ENCODE measurements at places on chromosomes 6 and 20.

GRCh38 chr6:125597411-125598253 lies 151.8 kb upstream of the HEY2 start:
- no peak for DNase-seq

DNA sequence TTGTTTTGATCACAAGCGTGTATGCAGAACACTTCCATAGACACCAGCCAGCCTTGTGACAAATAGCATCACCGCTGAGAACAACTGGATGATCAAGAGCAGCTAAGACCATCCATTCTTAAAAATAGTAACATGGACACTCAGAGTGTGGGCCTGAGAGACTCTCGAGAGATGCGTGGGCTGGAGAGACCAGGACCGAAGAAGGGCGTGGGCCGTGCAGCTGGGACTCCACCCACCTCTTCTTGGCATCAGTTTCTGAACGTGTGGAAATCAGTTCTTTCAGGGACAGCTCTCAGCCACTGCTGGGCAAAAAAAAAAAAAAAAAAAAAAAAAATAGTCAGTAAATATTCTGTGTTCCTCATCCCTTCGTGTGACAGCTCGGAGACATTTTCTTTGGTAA lies 314.5 kb upstream of the CDH4 start:
- no peak for DNase-seq

DNA sequence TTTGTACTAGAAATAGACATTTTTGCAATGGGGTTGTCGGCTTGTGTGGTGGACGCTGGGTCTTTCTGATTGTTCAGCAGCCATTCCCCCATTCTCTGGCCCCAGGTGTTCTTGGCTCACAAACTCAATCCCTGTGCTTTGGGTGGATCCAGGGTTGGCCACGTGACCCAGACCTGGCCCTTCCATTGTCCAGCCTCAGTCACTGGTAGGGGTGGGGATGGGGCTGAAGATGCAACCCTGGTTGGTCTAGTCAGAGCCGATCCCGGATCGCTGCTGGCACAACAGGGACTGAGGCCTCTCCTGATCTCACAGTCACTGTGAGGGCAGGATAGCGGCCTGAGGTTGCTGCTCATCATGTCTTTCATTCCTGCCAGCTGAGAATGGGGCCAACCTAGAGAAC lies 365.3 kb upstream of the SULF2 start:
- no peak for DNase-seq

DNA sequence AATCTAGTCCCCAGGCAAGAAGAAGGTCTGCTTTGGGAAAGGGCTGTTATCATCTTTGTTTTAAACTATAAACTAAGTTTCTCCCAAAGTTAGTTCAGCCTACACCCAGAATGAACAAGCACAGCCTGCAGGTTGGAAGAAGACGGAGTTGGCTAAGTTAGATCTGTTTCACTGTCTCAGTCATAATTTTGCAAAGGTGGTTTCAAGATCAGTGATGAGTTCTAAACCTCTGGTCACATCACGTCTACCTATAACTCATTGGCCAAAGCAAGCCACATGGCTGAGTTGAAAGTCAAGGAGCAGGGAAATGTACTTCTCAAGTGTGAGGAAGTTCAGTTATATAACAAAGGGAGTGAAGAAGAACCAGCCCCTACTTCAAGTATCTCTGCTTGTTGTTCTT lies 50.5 kb upstream of the ECI2 start:
- DNase-seq: no peak

DNA sequence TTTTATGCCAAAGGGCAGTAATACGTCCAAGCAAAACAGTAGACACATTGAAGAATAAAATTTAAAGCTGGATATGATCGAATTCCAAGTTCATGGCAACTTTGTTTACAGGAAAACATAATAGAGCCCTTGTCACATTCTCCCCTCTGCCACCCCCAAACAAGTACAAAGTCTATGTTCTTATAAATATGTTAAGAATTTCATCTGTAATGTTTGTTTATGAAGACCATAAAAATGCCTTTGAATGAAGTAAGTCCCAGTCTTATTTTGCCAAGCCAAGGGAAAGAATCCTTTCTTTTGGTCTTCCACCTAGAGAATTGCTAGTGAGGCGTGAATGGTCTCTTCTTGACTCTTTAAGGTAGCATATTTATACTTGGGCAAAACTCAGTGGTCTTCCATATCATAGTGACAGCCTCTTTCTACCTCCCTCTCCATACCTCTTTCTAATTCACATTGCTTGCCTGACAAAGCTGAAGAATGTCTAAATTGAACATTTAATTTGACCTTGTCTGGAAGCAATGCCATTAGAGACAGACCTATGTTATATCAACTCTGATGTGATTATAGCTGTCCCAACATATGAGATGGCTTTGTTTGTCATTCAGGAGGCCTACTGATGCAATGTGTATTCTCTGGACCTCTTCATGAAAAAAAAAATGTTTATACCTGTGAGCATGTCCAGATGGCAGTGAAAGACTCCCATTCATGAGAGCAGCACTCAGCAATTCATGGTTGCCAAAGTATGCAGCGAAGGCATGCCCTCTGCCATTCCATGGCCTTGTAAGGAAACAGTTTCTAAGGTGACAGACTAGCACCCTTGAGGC lies 70.6 kb upstream of the CCN2 start:
- no peak for DNase-seq

DNA sequence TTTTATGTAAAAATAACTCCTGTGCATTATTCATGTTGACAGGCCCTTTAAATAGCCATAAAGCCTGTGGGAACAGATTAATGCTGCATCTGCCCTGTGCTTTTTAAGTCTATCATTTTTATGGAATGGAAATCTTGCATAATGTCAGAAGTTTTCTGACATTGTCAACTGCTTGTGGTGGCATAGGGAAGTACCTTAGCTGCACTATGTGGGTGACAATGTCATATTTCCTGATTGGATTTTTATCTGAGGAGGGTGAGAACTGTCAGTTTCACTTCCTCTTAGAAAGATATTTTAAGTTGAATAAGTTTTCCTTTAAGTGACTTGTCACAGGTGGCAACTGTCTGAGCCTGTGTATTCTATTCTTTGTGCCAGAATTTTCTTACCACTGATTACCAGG lies 267.9 kb downstream of the PLCB1 start:
- DNase-seq: no peak

GRCh38 chr6:134414793-134415192 lies 96.9 kb upstream of the SGK1 start:
- no peak for DNase-seq

DNA sequence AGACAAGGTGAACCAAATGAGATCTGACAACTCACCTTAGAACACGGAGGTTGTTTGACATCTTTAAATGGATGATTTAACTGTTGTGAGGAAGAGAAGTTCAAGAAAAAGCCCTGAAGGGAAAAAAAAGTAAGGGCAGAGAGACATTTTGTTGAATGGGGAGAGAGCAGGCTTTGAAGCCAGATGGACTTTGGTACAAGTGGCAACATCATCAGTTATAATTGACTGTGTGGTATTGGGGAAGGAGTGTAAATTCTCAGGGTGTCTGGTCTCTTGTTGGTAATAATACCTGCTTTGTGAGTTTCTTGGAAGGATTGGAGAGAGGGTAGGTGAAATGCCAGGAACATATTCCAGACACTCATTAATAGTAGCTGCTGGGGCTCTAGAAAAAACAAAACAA lies 21.6 kb downstream of the OGFRL1 start:
- DNase-seq: no peak

GRCh38 chr6:112144145-112144926 lies 56.9 kb downstream of the FAM229B start:
- no peak for DNase-seq

GRCh38 chr6:158784505-158784904 lies 34.7 kb downstream of the EZR start:
- DNase-seq: no peak

DNA sequence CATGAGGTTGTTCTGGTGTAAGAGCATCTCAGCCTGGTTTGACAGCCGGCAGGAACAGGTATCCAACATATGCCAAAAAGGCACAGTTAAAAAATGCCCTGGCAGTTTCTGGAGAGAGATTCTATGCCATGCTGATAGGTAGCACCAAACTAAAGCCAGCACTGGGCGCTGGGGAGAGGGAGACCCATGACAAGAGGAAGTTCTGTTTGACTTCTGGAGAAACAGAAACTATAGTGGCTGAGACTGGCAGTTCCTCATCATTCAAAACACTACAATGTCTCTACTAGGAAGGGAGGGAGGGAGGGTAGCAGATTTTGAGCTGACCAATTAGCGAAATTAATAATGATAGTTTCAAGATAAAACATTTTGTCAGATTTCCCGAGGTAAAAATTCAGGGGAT lies 174.1 kb downstream of the ADAT2 start:
- no peak for DNase-seq

GRCh38 chr6:75849329-75850025 lies 100.4 kb downstream of the MYO6 start:
- DNase-seq: no peak

- DNase-seq: no peak
Observed at GRCh38 chr6:145453376-145453775, 281.9 kb downstream of the EPM2A start.

- DNase-seq: no peak
Observed at GRCh38 chr6:71558974-71559373, 270.4 kb downstream of the OGFRL1 start.

DNA sequence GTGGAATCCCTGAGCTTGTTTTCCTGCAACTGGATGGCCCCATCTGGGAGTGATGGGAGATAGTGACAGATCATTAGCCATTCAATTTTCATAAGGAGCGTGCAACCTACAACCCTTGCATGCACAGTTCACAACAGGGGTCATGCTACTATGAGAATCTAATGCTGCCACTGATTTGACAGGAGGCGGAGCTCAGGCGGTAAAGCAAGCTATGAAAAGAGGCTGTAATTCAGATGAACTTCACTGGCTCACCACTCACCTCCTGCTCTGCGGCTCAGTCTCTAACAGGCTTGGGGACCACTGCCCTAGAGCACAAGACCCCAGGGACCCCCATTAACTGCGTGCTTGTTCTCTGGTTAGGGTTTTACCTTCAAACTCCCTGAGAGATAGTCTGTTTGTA lies 12.4 kb upstream of the TREML4 start:
- DNase-seq: no peak

DNA sequence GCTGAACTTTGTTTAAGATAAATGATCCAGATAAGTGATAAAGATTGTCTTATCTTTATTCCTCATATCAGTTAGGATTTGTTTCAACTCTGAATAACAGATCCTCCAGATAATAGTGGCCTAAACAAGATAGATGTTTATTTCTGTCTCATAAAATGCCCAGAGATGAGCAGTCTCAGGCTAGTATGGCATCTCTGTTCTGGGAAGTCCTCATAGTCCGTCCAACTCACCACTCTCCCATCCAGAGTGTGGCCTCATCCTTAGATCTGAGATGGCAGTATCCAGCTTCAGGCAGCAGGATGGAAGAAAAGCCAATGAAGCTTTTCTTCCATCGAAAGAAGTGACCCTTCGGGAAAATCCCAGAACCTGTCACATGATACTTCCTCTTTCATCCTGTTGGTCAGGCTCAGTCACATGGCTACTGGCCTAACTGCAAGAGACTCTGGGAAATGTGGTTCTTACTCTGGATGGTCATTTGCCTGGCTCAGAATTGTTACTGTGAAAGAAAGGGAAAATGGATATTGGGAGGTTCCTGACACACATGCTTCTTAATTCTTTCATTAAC lies 29.4 kb upstream of the TAGAP start:
- DNase-seq: no peak

DNA sequence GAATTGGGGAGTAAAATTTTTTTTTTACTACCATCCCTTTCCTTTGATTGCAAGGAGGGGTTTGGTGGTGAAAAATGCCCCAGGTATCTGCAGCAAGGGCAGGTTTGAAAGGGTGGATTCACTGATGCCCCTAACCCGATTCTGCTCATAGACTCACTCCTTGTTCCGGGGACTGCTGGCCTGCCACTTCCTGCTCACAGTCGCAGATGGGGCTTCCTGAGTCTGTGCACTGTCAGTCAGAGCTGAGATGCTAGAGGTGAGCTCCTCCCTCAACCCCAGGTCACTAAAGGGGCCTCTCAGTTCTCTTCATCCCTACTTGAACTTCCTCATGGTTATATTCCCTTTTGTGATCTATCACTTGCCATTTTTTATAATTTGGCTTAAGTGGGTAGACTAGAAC lies 357.9 kb downstream of the FARS2 start:
- no peak for DNase-seq

DNA sequence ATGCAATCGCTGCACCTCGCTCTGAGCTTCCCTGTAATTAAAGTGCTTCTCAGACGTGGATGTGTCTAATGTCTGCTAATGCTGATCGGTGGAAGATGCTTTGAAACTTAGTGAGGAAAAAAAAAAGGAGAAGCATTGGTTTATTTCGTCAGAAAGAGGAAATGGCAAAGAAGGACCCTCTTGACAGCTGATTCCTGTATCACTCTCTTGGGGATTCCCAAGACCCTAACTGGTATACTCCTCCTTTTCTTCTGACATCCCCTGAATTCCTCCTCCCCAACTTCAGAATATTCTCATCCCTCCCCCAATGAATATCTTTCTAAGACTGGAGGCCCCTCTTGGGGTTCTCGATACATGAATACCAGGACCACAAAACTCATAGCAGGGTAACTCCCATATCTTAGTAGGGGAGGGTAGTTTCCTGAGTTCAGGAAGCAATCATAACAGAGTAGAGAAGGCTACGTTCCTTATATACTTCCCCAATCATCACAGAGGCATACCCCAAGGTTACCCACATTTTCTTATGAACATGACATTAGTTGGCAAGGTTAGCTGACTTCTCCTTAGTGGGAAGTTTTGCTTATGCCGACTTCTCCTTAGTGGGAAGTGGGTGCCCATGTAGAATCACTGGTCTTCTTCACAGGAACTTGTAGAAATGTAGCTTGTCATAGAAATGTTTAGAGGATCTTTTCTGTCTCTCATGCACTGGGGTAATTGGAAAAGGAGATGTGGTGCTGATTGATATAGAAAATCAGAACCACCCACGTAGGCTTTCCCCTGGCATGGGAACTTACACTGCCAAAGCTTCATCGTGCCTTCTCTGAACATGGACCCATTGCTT lies 63.8 kb upstream of the ATXN1 start:
- DNase-seq: no peak

DNA sequence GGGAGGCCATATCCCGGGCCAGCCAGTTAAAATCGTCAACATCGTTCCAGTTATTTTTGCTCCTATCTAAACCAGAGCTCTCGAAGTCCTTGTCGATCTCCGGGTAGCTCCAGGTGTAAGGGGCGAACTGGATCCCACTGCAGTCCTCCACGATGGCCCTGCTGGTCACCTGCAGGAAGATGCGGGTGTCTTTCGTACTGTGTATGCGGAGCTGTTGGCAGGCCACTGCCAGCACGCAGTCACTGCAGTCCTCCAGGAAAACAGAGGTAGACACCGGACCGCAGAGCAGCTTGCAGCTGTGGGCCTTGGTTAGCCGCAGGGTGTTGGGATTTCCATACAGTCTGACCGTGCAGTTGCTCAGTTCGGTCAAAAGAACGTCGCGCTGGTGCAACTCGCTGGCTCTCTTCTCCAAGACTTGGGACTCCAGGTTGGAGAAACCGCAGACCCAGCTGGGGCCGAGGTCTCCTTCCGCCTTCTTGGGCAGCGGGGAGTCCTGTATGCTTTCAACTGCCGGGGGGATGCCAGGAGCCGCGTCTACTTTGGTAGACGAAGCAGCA lies 742 bp downstream of the TBCC start:
- DNase-seq: peak; percentile 14

- no peak for DNase-seq
Observed at GRCh38 chr6:35739645-35740524, 3.1 kb downstream of the ARMC12 start.
